ENCODE measurements at places on chromosomes 13 and 19. TPM values are rescaled to one million over a fixed set of nuclear protein-coding genes. Genes with fewer than 3 reads are reported as not detected.
A peak's percentile ranks its signal among the peaks of the same experiment; 100 is the strongest.

- DNase-seq: peak; percentile 89
Observed at GRCh38 chr19:41570639-41571112, 5.3 kb upstream of the CEACAM21 start.

DNA sequence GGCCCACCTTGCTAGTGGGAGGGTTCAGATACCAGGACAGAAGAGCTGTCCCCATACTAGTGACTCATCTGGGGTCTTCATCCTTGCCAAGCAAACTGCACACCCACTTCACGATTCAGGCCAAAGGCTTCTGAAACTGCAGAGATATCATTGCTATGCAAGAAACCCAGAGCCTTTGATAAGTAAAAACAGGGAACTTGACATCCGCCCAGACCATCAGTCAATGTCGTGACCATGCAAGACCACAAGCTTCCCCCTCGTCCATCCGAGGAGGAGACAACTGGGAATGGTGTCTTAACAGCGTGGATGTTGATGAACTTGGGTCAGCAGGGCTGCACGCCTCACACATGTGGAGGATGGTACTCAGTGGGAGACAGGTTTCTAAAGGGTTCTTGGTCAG is 58.0 kb downstream of the ABCC4 start:
- no peak for DNase-seq

DNA sequence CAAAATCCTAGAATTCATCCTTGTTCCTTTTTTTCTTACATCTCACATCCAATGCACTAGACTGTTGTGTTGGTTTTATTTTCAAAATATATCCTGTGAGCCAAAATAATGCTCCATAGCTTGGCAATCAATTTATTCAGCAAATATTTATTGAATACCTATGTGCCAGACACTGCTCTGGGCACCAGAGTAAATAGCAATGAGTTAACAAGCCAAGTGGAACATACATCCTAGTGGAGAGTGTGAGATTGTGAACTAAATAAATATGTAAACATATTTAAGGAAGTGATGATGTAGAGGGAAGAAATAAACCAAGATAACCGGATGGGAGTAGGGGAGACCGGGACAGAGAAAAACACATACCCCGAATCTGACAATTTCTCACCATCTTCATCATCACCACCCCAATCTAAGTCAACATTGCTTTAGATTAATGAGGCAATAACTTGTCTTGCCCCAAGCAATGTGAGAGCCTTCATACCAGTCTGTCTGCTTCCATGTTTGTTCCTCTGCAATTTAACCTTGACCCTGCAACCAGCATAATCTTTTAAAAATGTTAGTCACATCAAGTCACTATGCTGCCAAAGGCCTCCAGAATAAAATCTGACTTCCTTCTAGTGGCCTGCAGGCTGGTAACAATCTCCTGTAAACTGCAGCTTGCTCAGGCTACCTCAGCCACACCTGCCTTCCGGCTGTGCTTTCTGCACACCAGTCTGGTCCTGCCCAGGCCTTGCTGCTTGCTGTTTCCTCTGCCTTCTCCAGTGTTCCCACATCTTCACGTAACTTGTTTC is 199.2 kb downstream of the DLEU7 start:
- DNase-seq: no peak

DNA sequence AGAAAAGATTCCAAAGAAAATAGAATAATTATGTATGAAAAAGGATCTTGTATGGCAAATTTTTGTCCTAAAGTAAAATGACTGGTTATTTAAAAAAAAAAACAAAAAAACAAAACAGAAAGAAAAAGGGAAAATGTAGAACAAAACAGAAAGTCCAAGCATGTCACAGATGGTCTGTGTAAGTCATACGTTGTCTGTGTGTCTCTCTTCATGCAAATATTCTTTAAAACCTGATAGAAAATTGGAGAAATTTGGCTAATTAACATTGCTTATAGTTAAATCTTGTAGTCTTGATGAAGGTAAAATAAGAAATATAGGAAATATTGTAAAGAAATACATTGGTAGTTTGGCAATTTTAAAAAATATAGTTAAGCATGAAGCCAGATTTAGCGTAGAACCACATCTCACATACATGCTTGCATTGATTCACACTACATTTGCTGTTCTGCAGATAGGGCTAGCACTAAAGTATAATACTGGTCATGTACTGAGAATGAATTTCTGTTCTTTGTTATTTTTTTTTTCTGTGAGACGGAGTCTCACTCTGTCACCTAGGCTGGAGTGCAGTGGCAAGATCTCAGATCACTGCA is 58.4 kb downstream of the SPRYD7 start:
- DNase-seq: no peak

- DNase-seq: no peak
Observed at GRCh38 chr13:109715902-109716301, 70.5 kb downstream of the IRS2 start.

GRCh38 chr19:18607226-18608101 is 865 bp upstream of the CRLF1 start:
- DNase-seq: no peak

DNA sequence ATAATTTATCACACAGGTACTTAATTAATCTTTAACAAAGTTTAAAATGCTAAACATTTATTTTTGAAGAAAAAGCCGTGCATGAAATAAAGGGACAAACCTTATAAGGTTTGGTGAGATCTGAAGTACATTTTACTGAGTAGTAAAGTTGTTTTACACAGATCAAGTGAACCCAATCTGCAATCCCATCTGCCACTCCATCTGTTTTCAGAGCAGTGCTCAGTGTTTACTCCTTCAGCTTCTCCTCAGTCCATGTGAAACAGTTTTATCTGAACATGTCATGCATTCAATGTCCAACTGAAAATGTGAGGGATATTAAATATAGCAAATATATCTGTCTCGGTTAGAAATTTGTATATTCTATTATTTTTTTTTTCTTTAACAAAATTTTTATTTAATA is 166.8 kb downstream of the MAB21L1 start:
- no peak for DNase-seq

DNA sequence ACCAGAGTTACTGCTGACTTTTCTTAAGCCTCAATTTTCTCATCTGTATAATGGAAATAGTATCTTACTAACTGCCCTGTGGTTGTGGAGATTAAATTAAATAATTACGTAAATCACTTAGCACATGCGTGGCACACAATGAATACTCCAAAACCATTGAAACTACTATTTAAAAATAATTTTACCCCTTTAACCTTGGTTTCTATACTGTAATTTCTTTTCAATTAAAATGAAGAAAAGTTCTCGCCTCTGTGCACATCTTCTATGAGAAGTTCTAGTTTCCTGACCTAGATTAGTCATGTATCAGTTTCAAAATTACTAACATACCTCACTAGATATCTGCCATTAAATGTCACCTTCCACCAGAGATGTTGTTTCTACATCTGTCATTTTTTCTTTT is 5.7 kb downstream of the SLITRK1 start:
- DNase-seq: no peak

GRCh38 chr19:40613690-40614621 is 12.8 kb downstream of the LTBP4 start:
- peak; percentile 69 for DNase-seq

DNA sequence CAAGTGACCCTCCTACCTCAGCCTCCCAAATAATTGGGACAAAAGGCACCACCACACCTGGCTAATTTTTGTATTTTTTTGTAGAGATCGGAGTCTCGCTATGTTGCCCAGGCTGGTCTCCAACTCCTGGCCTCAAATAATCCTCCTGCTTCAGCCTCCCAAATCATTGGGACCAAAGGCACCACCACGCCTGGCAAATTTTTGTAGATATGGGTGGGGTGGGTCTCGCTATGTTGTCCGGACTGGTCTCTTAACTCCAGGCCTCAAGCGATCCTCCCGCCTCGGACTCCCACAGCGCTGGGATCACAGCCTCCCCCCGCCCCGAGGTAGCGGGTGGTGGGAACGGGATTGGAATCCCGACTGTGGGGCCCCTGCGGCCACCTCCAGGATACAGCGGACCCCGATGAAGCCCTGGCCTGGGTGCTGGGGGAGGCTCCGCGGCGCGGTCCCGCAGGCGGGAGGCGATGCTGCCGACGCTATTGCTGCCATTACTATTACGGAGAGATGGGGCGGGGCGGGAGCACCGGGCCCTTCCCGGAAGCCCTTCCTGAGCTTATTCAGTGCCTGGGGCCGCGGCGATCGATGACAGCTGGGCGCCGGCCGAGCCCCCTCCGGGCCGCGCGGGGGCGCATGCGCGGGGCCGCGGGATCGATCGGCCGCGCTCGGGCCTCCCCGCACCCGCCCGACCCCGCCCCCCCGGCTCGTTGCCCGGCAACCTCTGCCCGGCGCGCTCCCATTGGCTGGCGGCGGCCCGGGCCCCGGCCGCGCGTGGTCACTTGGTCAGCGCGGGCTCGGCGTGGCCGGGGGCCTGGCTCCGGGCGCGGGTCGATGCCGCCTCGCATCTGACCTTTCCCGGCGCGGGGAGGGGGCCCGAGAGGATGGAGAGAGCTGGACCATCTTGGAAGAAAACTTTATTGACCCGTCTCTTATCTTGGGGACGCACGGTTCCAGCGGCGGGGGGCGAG is 27.9 kb upstream of the ONECUT3 start:
- peak; percentile 76 for DNase-seq

GRCh38 chr19:28843761-28844492 is 369.0 kb downstream of the UQCRFS1 start:
- no peak for DNase-seq

DNA sequence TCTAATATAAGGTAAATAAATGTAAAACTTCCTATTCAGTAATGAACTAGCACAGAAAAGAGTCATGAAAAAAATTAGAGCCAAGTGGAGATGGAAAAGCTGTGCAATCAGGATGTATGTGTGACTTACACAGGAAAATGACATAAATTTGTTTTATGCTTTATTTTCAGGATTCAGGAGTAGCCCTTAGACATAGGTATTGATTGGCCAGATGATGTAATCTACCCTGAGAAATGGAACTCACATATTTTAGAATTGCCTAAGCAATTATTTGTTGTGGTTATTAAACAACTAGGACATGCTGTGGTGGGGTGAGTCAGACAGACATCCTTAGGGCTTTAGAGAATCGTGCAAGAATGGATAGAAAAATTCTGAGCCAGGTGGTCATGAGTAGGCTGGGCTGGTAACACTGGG is 110.6 kb downstream of the PCDH9 start:
- DNase-seq: no peak

GRCh38 chr13:85140192-85140591 is 659.0 kb downstream of the SLITRK6 start:
- DNase-seq: no peak

DNA sequence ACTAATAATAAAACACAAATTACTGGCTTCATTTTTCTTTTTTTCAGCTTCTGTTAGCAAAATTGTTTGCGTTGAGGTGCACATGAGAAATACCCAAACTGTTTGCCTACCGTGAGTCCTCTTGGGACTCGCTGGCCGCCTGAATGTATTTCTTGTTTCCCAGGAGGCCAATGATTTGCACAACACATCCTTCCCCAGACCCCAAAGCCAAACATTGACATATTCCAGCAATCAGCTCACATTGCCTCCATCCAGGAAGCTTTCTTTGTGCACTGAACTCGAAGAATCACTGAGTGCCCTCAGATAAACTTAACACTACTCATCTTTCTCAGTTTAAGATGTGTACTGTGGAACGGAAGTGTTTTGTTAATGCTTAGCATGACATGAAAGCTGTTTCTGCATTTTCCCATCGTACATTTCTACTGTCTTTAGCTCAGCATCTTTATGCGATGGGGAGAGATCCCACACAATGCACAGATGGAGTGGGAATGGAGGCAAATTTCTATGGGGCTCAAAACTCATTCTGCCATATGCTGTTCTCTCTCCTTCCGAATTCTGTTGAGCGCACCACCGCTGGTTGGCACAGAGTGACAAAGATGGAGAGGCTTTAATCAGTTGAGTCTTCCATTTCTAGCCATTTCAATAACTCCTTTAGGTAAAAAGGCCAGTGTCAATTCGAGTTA is 399.5 kb downstream of the RFC3 start:
- no peak for DNase-seq

DNA sequence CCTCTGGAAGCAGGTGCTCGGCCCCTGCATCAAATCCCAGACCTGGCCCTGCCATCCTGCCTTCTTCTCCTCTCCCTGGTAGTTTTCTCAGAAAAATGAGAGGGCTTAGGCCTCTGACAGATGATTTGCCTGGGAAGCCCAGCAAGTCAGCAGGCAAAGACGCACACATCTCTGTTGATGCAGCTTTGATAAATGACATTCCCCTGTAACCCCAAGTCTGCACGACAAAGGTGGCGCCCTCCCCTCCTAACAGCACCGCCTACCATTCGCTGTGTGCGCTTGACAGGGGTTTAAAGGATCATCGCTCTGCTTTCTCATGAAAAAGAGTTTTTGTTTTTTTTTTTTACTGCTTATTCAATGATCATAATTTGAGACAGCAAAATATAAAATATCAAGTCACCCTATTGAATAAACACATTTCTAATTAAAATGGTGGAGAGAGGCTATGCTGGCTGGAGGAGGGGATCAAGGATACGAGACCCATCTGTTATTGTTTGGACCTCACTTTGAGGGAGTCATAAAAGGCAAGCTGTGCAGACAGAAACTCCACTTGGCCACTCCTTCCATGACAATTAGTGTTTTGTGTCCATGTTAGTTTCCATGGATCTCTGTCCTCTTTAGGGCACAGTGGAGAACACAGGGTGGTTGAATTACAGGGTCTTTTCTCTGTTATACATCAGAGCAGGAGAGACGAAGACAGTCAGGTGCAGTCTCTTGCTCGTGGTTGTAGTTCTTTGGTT is 126.1 kb downstream of the FGF9 start:
- no peak for DNase-seq

GRCh38 chr13:111384441-111385182 is 64.2 kb downstream of the TEX29 start:
- no peak for DNase-seq

DNA sequence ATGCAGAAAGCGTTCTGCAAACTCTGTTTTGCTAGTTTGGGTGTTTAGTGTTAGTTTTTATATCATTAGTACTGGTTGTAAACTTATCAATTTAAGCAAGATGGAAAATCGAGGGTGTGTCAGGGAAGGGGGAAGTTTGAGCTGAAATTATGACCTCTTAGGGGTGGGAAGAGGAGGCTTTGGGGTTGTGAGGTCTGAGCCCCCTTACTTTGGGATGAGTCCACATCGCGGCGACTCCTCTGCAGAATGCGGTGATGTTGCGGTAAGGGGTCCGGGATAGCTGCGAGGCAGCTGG is 743 bp upstream of the NDUFS7 start:
- DNase-seq: no peak

DNA sequence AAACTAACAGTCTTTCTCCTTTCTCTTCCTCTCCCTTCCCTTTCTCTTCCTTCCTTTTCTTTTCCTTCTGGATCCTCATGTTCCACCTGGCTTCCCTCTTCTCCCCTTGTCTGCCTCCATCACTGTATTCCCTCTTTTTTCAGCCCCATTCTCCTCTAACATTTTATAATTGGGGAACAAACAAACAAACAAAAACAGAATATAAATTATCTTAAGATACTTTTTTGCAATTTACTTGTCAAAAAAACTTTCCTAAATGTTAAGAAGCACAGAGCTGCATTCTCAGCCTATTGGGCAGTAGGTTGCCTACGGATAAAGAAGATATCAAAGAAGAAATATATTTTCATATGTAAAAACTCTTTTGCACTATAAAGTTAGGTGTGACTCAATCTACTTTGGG is 1382.2 kb upstream of the MIR17HG start:
- no peak for DNase-seq

The SMIM24 gene
- not detected for total RNA-seq

The CIC gene
- 85.7 TPM for total RNA-seq

The BORA gene
- total RNA-seq: 6.3 TPM

The CEACAM20 gene
- total RNA-seq: not detected

The ZNF442 gene
- 4.0 TPM for total RNA-seq

The ZNF780A gene
- 19.4 TPM for total RNA-seq

All from endothelial cell (in vitro differentiated cells).